ENCODE measurements at places on chromosomes 7 and 10.

DNA sequence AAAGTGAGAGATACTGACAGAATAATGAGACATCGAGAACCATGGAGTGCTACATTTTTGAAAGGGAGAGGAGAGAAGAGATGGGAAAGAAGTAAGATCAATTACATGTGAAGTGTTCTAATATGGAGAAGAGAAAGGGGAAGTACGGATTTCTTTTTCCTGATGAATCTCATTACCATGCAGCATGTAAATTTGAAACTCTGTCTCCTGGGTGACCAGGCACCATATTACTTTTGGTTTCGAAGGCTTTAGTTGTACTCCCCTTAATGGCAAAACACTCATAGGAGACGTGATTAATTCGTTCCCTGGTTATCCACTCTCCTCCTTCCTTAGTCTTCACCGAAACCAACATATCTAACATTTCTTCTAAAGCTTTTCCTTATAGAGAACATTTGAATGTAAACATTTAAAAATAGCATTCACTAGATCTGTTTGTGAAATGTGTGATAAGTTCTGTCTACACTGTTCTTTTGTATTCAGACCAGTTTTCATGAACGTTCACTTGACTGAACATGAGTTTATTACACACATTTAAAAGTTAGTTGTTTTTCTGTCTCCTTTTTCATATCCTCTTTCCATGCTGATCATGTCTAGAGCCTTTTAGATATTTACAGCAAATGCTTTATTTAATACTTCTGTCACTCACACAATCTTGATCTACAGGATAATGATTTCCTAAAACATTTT is 80.2 kb upstream of the MSRB2 start:
- DNase-seq: no peak

DNA sequence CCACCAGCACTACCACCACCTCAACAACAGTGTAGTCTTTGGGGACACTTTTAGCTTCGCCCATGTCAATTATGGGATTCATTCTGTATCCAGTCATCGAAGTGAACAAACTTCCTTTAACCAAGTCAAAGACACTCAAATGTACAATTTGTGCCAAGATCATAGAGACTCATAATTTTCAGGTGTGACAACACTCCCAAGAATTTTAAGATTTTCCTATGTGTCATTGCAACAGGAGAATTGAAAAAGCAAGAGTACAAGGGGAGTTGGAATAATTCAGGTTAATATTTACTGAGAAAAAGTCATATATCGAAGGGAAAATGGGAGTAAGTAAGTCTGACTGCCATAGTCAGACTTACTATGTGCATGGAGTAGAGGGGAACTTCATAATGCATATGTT is 26.2 kb downstream of the PON1 start:
- no peak for DNase-seq

DNA sequence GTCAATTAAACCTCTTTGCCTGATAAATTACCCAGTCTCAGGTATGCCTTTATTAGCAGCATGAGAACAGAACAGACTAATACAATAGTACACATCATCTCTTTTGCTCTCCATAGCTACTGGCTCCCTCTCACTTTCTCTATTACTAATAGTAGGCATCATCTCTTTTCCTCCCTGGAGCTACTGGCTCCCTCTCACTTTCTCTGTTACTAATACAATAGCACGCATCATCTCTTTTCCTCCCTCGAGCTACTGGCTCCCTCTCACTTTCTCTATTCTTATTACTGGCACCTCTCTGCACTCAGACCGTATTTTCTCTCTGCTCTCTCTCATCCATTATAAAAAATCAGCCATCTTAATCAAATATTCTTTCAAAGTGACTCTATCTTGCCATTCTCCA is 37.1 kb downstream of the SLC25A13 start:
- DNase-seq: no peak

- DNase-seq: peak; percentile 89
These were observed at the start of gene PITX3 for GRCh38 chr10:102241444-102242117. PITX3 (minus strand) TSS chr10:102241512; CDS start chr10:102232080, 9,432 bp downstream.

DNA sequence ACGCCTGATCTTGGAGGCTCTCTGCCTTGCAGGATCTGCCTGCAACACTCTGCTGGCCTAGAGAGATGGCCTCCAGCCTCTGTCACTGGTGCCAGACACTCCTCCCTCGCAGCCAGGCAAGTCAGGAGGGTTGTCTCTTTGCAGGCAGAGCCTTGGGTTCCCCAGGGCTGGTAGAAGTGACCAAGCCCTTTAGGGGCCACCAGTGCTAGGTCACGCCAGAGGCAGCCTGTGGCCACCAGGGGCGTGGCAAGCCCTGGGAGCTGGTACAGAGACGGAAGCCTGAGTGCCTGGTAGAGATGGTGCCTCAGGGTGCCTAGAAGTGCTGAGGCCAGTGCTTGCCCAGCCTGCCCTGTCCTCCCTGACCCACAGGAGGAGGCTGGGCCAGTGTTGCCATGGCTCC is 9.1 kb downstream of the ADCYAP1R1 start:
- DNase-seq: no peak

DNA sequence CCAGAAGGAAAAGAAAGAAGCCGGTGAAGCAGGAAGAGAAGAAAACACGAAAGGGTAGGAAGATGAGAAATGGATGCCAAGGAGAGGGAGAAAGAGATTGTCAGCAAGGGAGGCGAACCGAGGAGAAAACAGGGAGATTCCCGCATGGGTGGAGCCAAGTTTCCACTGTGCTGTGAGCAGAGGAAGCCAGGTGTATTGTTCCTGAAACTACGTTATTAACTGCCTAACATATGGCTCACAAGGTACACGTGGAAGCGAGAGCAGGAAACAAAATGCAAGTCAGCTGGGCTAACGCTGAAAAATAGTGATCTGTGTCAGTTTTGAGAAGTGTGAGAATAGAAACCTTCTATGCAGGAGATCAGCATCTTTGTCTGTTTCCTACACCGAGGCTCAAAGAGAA is 20.4 kb upstream of the HIPK2 start:
- DNase-seq: no peak

GRCh38 chr7:151813997-151814396 is 62.9 kb downstream of the PRKAG2 start:
- DNase-seq: peak; percentile 7

- no peak for DNase-seq
These were observed 364.6 kb upstream of the PODXL start for GRCh38 chr7:131921016-131921415.

- DNase-seq: no peak
These were observed 335.1 kb upstream of the MBL2 start for GRCh38 chr10:53107711-53108110.

GRCh38 chr10:78579576-78579975 is 489.2 kb upstream of the ZMIZ1 start:
- no peak for DNase-seq

GRCh38 chr7:45073786-45074527 is 14.8 kb downstream of the NACAD start:
- DNase-seq: no peak

- no peak for DNase-seq
These were observed 54.1 kb downstream of the HSPA12A start for GRCh38 chr10:116688241-116688711.

DNA sequence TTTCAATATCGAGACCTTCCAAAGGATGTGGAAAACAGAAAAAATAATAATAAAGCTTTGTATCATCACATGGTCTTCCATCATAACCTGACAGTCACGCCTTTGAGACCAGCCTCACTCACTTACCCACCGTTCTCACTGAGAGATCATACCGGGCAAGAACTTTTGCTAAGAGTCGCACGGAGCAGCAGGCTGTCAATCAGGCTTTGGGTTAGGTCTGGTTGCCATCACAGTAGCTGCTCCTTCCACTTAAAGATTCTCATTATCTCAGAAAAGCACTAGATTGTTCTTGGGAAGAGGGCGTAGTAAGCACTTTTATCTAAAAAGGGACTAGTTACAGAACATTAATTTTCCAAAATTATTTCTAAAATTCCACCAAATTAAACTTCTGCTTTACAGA is 2.0 kb downstream of the RELN start:
- DNase-seq: no peak

GRCh38 chr10:77293347-77293746 is 344.3 kb downstream of the KCNMA1 start:
- no peak for DNase-seq

DNA sequence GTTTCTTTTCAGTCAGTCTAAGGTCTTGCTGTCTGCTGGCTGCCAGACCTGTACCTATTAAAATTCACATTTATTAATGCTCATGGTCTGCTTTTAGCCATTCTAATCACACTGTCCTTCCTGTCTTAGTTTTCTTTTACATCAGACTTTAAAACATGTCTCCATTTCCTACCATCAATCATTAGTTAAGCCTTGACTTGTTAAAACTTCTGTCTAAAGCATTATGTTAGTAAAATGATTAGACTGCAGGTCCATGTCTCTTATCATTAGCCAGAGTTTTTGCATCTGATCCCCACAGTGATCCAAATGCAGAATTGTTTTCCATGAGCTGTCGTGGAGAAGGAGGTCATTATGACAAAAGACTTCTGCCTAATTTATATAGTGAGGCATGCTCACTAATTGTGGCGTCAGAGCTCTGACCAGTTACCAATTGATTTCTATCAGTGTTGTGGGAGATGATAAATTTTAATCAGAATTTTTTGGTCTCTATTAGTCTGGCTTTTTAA is 226.5 kb downstream of the DKK1 start:
- no peak for DNase-seq

Data from right lobe of liver (tissue), 6 donors.